ENCODE measurements at places on chromosomes 1 and 21. TPM values are rescaled to one million over a fixed set of nuclear protein-coding genes. Genes with fewer than 3 reads are reported as not detected.

Gene TOR1AIP2
- 101 TPM for total RNA-seq

Gene TMEM61
- total RNA-seq = not detected

- DNase-seq = no peak
These were observed 65.9 kb upstream of the FAM20B start for GRCh38 chr1:178959543-178960460.

GRCh38 chr1:198970916-198971315 is 332.1 kb downstream of the PTPRC start:
- DNase-seq = no peak

Gene IL20
- not detected for total RNA-seq

Gene NMNAT2
- total RNA-seq = 20.6 TPM

- no peak for DNase-seq
These were observed 8.0 kb upstream of the DISP3 start for GRCh38 chr1:11470912-11471311.

DNA sequence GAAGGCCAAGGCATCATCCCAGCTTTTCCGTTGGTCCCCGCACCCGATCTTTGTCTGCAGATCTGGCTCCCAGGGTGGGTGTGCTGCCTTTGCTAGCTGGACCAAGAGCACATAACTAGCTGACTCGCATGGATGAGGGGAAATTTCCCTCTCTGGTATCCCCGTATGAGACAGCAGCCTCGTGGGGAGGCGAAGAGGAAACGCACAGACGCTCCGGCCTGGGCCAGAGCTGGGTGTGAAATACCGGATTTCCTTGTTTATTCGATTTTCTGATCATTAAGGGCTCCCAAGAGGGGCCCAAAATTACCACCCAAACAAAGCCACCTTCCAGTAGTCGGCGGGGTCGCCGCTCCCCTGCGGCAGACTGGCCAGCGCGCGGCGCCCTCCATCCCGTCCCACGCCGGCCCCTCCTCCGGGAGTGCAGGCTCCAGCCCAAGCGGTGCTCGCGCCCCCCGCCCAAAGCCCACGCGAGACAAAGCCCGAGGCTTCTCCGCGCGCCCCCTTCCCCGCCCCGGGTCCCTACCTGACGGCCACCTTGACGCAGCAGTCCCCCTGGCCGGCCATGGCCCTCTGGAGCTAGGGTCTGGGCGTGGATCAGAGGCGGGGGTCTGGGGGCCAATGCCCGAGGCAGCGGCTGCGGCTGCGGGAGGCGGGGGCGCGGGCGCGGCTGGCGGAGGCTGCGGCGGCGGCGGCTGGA is 546 bp downstream of the KIF21B start:
- no peak for DNase-seq

GRCh38 chr1:167916766-167917511 is 3.0 kb upstream of the ADCY10 start:
- no peak for DNase-seq

DNA sequence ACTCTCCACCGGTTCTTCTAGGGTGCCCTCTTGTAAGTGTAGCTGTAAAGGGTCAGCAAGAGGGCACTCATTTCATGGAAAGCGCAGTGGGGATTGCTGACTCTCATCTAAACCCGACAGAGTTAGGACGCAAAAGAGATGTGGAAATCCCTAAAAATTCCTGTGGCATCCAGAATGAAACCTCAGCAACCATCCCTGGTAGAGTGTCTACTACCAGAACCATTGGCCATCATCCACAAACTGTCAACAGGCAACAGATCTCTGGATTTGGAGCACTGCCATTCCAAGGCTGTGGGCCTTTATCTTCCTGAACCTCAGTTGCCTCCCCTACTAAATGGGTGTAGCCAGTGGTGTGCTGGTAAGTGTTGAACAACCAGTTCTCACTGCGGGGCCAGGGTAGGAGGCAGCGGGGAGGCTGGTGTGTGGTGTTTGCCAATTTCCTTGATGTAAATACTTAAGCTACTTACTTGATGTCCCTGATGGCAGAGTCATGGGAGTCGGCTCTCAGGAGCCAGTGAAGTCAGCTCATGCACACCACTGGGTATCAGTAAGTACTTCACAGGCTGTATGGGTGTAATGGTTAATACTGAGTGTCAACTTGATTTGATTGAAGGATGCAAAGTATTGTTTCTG is 195.8 kb downstream of the KAZN start:
- DNase-seq = no peak

Gene IVL
- total RNA-seq = not detected

GRCh38 chr1:51649593-51650091 is 32.8 kb downstream of the OSBPL9 start:
- DNase-seq = no peak

DNA sequence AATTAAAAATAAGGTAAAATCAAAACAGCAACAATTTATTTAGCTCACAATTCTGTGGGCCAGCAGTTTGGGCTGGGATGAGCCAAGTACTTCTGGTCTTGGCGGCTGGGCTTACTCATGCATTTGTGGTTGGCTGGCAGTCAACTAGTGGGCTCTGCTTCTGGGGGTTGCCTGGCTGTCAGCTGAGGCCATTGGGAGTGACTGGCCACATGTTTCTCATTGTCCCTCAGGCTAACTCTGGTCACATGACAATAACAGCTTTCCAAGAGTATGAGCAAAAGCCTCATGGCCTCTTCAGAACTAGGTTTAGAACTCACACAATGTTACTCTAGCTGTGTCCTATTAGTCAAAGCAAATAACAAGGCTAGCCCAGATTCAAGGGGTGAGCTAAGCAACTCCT is 15.6 kb upstream of the CHIA start:
- peak; percentile 89 for DNase-seq

Data from HFFc6 (cell line).